ENCODE measurements at places on chromosomes 1 and 21. TPM values are rescaled to one million over a fixed set of nuclear protein-coding genes. Genes with fewer than 3 reads are reported as not detected.
A peak's percentile ranks its signal among the peaks of the same experiment; 100 is the strongest.

- no peak for DNase-seq
Measured at GRCh38 chr21:41701749-41702148, 65.1 kb downstream of the RIPK4 start.

- no peak for DNase-seq
Measured at GRCh38 chr1:66175581-66175980, 358.4 kb upstream of the SGIP1 start.

GRCh38 chr1:3258386-3259003 lies 189.5 kb downstream of the PRDM16 start:
- no peak for DNase-seq

- DNase-seq, result no peak
Measured at GRCh38 chr1:22321917-22322316, 129.7 kb upstream of the ZBTB40 start.

DNA sequence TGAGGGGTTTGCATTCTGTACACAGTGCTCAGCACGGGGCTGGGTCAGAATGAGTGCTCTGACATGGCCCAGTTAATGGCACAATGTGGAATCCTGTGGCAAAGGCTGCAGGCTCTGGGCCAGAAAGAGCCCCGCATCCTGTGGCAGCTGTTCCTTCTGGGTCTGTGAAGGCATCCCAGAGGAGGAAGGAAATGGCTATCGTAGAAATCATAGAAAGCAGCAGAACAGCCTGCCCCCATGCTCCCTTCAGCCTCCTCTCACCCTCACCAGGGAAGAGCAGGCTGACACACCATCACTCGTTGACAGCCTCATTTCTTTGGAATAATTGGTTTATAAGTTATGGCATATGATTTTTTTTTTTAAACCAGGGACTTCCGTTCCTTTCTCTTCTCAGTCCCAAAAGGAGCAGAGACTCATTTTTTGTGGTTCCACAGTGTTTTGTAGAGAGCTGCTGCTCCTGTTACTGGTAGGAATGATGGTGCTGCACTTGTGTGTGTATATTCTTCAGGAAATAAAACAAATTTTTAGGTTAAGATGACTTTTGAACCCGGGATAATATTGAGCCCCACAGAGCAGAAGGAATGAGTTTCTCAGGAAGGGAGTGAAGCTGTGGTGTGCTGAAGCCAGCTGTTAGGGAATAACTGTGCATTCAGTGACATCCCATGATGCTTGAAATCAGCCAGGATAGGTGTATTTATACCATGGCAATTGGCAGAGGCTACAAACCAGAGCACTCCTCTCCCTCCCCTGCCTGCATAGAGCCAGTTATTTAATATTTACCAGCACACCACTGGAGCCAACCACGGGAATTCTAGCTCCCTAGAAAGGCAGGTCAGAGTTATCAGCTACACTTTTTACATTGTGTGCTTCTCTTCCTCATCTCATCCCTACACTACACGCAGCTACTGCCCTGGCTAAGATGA lies 32.0 kb downstream of the PLXNA2 start:
- no peak for DNase-seq

DNA sequence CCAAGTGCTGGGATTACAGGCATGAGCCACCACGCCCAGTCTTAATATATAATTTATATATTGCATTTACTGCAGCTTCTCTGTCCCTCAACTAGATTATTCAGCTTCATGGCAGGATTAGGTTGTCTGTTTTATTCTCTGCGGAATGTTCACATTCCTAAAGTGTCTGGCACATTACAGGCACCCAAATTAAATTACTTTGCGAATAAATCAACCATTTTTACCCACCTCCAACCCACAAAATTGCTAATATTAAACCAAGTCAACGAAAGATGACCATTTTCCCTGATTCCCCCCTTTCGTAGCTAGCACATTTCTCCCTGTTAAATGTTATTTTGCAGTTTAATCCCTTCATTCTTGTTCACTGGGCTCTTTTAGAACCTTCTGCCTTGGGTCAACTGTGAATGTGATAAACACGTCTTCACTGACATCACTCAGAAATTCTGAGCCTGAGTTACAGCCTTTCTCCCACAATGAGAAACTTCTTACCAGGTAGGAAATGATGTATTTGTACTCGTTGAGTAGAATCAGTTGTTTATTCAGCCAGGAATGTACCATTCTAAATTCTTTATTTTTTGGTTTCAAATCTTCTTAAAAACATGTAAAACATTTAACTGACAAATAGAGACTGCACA lies 35.9 kb downstream of the THAP3 start:
- DNase-seq, result no peak

GRCh38 chr21:31909153-31910073 lies 36.6 kb downstream of the HUNK start:
- no peak for DNase-seq

DNA sequence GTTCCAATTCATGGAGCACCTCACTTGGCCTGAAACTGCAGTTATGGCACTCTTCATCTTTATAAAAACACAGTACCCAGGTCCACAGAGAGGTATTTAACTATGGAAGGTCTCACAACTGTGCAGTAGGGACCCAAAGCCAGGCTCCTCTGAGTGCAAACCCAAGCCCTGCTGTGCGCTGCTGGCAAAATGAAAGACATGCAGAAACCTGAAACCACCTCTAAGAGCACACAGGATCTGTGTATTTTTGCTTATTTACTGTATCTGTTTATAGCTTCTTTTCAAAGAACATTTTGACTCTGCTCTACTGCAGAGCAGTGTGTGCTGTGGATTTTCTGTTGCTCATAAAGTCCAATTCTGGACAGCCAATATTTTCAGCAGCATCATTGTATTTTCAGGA lies 166.6 kb downstream of the DSCAM start:
- no peak for DNase-seq

- DNase-seq, result no peak
Measured at GRCh38 chr1:230940848-230941247, 37.8 kb downstream of the TTC13 start.

- DNase-seq, result no peak
Measured at GRCh38 chr1:198922638-198923430, 284.0 kb downstream of the PTPRC start.

- peak; percentile 65 for DNase-seq
Measured at GRCh38 chr1:33312413-33312749, 8.5 kb downstream of the A3GALT2 start.

DNA sequence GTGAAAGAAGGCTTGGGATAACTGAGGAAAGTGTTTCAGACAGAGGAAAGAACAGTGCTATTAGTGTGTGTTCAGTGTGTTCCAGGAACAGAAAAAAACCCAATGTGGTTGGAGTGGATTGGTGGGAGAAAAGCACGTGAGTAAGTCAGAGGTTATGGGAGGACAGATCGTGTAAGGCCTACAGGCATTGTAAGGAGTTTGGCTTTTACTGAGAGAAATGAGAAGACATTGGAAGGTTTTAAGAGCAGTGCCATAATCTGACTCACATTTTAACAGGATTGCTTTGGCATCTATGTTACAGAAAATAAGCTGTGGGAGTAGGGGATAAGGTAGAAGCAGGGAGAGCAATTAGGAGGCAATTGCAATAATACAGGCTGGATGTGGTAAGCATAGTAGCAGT lies 4.8 kb downstream of the ARPC5 start:
- DNase-seq, result no peak

DNA sequence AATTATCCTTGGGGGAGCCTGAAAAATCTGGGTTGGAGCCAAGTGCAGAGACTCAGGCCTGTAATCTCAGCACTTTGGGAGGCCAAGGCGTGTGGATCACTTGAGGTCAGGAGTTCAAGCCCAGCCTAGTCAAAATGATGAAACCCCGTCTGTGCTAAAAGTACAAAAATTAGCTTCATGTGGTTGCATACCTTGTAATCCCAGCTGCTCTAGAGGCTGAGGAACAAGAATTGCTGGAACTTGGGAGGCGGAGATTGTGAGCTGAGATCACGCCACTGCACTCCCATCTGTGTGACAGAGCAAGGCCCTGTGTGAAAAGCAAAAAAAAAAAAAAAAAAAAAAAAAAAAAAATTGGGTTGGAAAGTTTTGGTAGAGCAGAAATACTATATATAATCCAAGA lies 1563.6 kb upstream of the PRMT6 start:
- DNase-seq, result no peak

DNA sequence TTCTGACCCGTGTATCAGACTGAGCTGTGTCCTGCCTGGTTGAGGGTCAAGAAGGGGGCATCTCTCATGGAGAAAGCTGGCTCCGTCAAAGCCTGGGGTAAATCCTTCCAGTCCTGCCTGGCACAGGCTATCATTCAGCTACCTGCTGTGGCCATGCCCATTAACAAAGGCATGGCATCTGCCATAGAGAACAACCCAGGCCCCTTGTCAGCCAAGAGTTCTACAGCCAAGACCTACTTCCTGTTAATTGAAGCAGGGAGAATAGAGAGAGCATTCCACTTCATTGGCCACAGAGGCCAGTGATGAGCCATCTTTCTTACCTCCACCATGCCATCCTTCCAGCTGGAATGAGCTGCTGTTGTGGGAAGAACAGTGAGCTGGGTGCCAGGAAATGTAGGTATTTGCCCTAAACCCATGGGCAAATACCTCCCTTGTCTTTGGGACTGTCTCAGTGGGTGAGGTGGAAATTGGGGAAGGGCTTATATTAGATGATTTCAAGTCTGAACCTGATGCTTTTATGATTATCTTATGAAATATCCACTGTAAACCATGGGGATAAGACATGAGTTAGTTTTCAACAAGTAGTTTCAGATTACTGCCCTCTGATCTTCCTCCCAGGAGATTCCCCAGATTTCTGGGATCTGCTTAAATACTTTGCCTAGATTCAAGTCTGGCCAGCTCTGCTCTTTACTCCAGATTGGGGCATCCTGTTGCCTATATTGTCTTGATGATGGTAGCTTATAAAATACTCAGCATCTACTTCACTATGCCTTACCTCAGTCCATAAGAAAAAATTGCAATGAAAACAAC lies 11.2 kb upstream of the KCNQ4 start:
- no peak for DNase-seq

DNA sequence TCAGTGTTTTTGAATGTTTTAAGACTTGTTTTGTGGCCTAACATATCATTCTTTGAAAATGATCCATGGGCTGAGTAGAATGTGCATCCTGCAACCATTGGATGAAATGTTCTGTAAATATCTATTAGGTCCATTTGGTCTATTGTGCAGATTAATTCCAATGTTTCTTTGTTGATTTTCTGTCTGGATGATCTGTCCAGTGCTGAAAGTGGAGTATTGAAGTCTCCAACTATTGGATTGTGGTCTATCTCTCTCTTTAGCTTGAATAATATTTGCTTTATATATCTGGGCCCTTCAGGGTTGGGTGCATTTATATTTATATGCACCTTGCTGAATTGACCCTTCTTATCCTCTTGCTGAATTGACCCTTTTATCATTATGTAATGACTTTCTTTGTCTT lies 181.5 kb downstream of the DNAH14 start:
- no peak for DNase-seq

DNA sequence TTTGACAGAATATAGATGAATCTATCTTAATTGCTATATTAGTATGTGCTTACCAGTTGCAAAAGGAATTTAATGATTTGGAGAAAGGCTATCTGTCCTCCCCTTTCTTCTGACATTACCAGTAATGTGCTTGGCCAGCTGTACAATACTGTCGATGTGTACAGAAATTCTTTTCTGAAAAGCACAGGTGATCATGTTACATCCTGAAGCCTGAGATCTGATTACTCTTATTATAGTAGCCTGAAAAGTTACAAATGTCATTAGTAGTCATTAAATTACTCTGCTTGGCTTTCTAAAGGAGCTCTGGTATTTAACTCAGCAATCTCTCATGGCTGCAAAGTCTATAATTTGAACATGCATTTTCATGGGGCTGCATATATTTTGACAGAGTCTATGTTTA lies 209.8 kb downstream of the PTPRC start:
- DNase-seq, result no peak

- no peak for DNase-seq
Measured at GRCh38 chr1:221419513-221420095, 322.3 kb downstream of the DUSP10 start.

- peak; percentile 94 for DNase-seq
Measured at GRCh38 chr1:145891587-145892485, 6.2 kb upstream of the ANKRD35 start.

DNA sequence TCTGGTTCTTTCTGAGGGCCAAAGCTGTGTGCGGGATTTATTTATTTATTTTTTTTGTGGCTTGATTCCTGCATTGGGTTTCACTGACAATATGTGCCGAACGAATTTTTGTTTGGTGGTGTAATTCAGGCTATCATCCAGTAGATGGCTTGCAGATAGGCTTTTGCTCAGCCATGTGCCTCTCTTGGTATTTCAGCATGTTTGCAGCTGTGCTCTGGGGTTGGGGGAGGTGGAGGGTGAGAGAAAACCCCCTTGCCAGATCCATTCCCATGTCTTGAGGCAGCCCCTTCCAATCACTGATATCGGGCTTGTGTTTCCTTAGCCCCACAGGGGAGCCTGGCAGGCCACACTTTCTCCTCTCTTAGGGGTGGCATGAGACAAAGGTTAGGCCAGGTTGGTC lies 302.4 kb downstream of the PTGER3 start:
- DNase-seq, result no peak

GRCh38 chr1:192993426-192994085 lies 65.6 kb downstream of the UCHL5 start:
- no peak for DNase-seq

DNA sequence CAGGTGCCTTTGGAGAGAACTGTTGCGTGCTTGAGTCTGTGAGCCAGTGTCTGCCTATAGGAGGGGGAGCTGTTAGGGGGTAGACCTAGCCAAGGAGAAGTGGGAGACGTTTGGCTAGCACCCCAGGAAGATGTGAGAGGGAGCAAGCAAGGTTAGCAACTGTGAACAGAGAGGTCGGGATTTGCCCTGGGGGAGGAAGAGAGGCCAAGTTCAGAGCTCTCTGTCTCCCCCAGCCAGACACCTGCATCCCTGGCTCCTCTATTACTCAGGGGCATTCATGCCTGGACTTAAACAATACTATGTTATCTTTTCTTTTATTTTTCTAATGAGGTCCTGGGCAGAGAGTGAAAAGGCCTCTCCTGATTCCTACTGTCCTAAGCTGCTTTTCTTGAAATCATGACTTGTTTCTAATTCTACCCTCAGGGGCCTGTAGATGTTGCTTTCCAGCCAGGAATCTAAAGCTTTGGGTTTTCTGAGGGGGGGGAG lies 2.4 kb downstream of the BTG2 start:
- DNase-seq, result peak; percentile 42

GRCh38 chr1:15148475-15148874 lies 5.1 kb upstream of the TMEM51 start:
- no peak for DNase-seq

The PRMT6 gene
- 6.4 TPM for total RNA-seq

The S100A7A gene
- total RNA-seq, result not detected

The GABRD gene
- 1.2 TPM for total RNA-seq

The SETSIP gene
- not detected for total RNA-seq

The DMRTA2 gene
- not detected for total RNA-seq

The KCNQ4 gene
- total RNA-seq, result 7.2 TPM

The SLC19A2 gene
- 8.7 TPM for total RNA-seq

The MMP23B gene
- total RNA-seq, result 74.5 TPM

The HMGCS2 gene
- not detected for total RNA-seq

The TNFRSF18 gene
- total RNA-seq, result 1.0 TPM

The IL24 gene
- total RNA-seq, result not detected

The IER5 gene
- 42.2 TPM for total RNA-seq

The OR2T5 gene
- not detected for total RNA-seq

All from aorta (tissue), 5 donors.